ENCODE measurements at places on chromosomes 7 and 10.

DNA sequence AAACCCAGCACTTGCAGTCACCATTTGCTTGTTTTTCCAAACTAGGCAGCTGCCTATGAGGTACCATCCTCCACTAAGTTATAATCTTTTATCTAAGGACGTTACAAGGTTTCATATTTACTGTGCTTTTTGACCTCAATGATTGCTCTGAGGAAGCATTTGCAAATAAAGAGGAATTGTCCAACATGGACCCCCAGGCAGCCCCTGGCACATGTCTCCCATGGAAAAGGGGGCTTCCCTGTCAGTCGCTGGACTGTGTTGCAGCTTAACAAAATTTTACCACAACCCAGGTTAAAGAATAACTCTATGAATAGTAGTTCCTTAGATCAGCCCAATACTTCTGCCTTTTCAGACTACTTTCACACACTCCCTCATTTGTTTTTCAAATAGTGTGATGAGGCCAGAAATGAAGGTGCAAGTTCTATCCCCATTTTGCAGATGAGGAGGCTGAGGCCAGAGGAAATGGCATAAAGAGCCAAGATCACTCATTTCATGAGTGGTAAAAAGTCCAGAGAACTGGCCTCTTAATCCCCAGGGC lies 52.8 kb upstream of the ZPBP start:
- DNase-seq, result no peak
- H3K4me3 ChIP-seq, result no peak overlapping the region
- no peak overlapping the region for H3K27ac ChIP-seq
- no peaks in the 10 kb centered on the region for H3K36me3 ChIP-seq
- no peaks in the 10 kb centered on the region for H3K27me3 ChIP-seq

GRCh38 chr10:125721035-125721434 lies 1.5 kb downstream of the EDRF1 start:
- no peaks in the 10 kb centered on the region for H3K27me3 ChIP-seq
- no peak overlapping the region for H3K27ac ChIP-seq
- no peaks in the 10 kb centered on the region for H3K36me3 ChIP-seq
- H3K4me3 ChIP-seq, result no peak overlapping the region
- no peak for DNase-seq

DNA sequence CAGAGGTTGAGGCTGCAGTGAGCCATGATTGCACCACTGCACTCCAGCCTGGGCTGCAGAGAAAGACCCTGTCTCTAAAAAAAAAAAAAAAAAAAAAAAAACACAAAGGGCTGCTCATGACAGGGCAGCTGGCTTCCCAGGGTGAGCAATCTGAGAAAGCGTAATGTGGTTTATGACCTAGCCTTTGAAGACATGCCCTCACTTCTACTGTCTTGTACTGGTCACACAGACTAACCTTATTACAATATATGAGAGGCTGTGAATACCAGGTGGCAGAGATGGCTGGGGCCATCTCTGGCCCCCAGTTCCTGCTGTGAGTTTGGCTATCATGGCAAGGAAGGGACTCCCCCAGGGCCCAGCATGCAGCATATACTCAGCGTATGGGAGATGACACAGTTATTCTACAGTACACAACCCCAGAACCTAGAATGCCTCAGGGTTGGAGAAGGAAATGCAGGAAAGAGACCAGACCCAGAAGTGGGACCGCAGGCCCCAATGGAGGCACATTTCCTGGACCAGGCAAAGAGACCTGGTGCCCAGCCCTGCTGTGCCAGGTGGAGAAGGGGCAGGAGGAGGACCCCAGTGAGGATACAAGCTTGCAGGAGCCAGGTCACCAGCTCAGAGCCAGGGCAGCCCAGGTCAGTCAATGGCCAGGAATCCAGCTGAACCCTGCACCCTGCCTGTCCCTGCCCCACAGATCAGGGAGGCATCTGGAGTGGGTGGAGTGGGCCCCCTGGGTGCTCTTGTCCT lies 26.3 kb downstream of the NPTX2 start:
- no peak for DNase-seq
- H3K27me3 ChIP-seq, result no peaks in the 10 kb centered on the region
- no peak overlapping the region for H3K27ac ChIP-seq
- H3K36me3 ChIP-seq, result no peaks in the 10 kb centered on the region

DNA sequence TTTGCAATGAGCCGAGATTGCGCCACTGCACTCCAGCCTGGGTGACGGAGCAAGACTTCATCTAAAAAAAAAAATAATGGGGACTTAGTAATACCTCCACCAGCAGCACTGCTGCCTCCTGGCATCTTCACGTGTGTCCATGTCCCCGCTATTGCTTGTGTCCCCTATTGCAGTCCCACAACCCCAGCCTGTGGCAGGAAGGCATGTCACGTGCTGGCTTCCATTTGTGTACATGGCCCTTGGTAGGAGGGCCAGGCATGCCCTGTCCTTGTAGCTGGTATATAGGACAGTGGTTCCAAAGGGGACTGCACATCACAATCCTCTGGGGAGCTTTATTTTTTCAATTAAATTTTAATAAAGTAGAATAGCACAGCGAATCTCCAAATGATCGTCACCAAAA lies 5.7 kb downstream of the ZNF783 start:
- no peaks in the 10 kb centered on the region for H3K4me1 ChIP-seq
- no peak for DNase-seq
- H3K27me3 ChIP-seq, result no peaks in the 10 kb centered on the region
- peaks cover 7% of the 10 kb centered on the region for H3K36me3 ChIP-seq

DNA sequence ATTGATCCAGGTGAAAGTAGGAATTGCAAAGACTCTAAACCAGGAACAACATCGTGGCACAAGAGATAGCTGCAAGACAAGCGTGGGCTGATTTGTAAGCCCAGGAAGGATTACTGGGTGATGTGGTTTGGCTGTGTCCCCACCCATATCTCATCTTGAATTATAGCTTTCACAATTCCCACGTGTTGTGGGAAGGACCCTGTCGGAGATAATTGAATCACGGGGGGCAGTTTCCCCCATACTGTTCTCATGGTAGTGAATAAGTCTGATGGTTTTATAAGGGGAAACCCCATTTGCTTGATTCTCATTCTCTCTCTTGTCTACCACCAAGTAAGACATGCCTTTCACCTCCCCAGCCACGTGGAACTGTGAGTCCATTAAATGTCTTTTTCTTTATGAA lies 59.5 kb downstream of the ST8SIA6 start:
- H3K4me3 ChIP-seq, result no peak overlapping the region
- no peak for DNase-seq
- no peaks in the 10 kb centered on the region for H3K27me3 ChIP-seq

DNA sequence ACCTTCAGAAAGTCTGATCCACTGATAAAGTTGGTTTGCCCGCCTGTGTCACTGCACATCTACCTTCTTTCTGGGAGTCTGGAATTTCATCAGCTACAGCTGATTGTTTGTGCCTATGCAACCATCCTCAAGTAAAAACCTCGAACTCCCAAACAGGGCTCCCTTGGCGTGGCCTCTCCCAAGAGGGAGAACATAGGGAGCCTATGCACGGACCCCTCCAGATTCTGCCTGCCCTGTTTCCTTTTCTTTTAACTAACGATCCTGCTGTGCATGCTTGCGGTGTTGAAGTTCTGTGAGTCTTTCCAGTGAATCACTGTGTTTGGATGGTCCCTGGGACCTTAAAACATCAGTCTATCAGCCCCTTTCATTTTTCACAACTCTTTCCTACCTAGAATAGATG lies 226.9 kb upstream of the SEMA3D start:
- no peak for DNase-seq
- H3K36me3 ChIP-seq, result no peaks in the 10 kb centered on the region
- H3K4me3 ChIP-seq, result no peak overlapping the region
- H3K27me3 ChIP-seq, result no peaks in the 10 kb centered on the region

DNA sequence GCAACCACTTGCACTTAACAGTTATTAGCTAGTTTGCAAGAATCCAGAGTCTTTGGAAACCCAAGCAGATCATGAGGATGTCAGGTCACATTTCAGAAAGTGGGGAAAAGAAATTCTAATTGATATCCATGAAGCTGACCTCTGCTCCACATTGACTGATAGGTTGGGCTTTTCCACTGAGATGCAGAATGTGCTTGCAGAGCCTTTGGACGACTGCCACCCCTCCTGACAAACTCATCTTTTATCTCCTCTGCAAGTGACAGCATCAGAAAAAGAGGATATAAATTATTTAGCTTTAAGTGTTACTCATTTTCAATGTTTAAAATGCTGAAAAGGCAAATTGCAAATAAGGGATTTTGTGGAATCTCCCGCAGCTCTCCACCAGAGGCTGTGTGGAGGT lies 75.3 kb downstream of the C10orf90 start:
- H3K27ac ChIP-seq, result no peak overlapping the region
- H3K4me1 ChIP-seq, result no peaks in the 10 kb centered on the region
- no peaks in the 10 kb centered on the region for H3K36me3 ChIP-seq
- H3K27me3 ChIP-seq, result no peaks in the 10 kb centered on the region
- no peak for DNase-seq

DNA sequence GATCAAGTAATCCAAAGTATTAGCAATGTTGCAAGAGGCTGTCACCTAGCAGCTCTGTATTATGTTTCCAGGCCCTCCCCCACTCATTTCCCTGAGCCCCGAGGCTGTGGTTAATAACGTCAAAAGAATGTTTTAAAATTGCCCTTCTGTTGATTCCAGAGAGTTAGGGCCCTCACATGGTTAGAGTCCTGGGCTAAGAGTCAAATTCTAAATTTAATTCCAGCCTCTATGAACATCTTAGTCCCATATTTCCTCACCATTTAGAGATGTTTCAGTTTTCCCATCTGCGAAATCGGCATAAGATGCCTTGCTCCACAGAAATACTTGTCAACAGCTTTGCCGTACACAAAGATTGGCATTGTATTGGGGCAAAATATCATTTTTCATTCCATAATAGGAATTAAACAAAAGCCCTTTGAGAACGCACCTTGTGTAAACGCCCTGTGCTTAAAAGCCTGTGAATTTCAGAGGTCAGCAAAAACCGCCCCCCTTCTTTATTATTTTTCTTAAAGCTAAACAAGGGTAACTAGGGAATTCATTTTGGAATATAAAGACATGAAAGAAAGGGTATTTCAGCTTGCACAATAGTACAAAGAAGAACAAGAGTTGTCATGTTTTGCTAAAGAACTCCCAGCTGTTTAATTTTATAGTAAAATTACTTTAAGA lies 135.8 kb downstream of the ARID5B start:
- peak overlapping the region; percentile 80 for H3K27ac ChIP-seq
- DNase-seq, result no peak
- H3K4me3 ChIP-seq, result peak overlapping the region; percentile 7
- H3K27me3 ChIP-seq, result no peaks in the 10 kb centered on the region

DNA sequence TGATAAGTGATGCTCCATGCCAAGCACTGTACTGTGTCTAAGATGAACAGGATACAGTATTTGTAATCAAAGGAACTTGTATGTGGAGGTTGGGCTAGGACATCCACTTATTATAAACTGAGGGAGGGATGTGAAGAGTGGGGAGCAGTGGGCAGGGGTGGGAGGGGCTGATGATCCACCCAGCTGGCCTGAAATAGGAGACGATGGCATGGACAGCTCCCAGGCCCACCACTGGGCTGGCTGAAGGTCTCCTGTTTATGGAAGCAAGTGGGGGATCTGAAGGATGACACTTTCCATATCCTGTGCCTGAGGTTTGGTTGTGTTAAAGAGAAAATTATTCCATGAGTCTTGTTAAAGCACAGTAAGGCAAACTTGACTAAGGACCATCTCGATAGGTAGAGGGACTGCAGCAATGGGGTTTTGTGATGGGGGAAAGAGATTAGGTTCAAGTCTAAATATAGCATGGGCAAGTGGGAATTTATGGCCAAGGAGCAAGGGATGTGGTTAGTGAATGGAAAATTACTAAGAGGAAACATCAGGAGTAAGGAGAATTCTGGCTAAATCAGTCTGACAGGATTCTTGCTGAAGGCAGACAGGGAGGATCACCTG lies 124.6 kb downstream of the CCNY start:
- H3K36me3 ChIP-seq, result no peaks in the 10 kb centered on the region
- H3K27me3 ChIP-seq, result no peaks in the 10 kb centered on the region
- no peak for DNase-seq
- no peak overlapping the region for H3K27ac ChIP-seq
- H3K4me1 ChIP-seq, result no peaks in the 10 kb centered on the region
- no peak overlapping the region for H3K4me3 ChIP-seq

- no peaks in the 10 kb centered on the region for H3K36me3 ChIP-seq
- H3K4me1 ChIP-seq, result no peaks in the 10 kb centered on the region
- H3K4me3 ChIP-seq, result no peak within 1 kb of the TSS
- DNase-seq, result peak; percentile 79
- peaks cover 6% of the 10 kb centered on the region for H3K27me3 ChIP-seq
These were observed at the start of gene SYCE1 for GRCh38 chr10:133565441-133566294. Gene SYCE1 (minus strand): TSS chr10:133565583. CDS start chr10:133565529, 54 bp downstream.

GRCh38 chr10:33423154-33423529 lies 88.7 kb upstream of the NRP1 start:
- no peaks in the 10 kb centered on the region for H3K36me3 ChIP-seq
- H3K27ac ChIP-seq, result no peak overlapping the region
- H3K4me1 ChIP-seq, result no peaks in the 10 kb centered on the region
- no peak overlapping the region for H3K4me3 ChIP-seq
- DNase-seq, result no peak
- H3K27me3 ChIP-seq, result no peaks in the 10 kb centered on the region

DNA sequence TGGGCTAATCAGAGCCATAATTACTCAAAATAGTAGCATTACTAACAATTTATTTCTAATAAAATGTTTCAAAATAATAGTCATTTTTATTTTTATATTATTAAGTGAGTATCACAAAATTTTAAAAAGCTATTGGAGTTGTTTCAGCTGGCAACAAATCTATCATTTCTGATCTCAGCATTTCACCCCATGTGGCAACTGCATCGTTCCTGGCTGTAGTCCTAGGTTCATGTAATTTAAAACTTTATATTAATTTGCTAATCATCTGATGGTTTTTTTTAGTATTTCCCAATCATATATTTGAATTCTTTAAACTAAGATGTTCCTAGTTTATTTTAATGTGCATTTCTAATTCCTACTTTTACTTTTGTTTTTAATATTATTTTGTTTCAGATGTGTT lies 293.0 kb upstream of the AKR1E2 start:
- no peaks in the 10 kb centered on the region for H3K27me3 ChIP-seq
- no peak overlapping the region for H3K27ac ChIP-seq

GRCh38 chr10:129677377-129677927 lies 210.4 kb downstream of the MGMT start:
- H3K4me3 ChIP-seq, result no peak overlapping the region
- DNase-seq, result no peak

GRCh38 chr7:16929146-16929762 lies 47.5 kb upstream of the AGR3 start:
- H3K27ac ChIP-seq, result no peak overlapping the region
- no peaks in the 10 kb centered on the region for H3K36me3 ChIP-seq
- H3K4me1 ChIP-seq, result no peaks in the 10 kb centered on the region
- DNase-seq, result no peak
- H3K27me3 ChIP-seq, result no peaks in the 10 kb centered on the region

All from breast epithelium (tissue), 4 donors.